ENCODE measurements at places on chromosomes 5 and 9. TPM values are rescaled to one million over a fixed set of nuclear protein-coding genes. Genes with fewer than 3 reads are reported as not detected.

- DNase-seq, result no peak
These were observed 10.1 kb downstream of the TMEM252 start for GRCh38 chr9:68530618-68531017.

DNA sequence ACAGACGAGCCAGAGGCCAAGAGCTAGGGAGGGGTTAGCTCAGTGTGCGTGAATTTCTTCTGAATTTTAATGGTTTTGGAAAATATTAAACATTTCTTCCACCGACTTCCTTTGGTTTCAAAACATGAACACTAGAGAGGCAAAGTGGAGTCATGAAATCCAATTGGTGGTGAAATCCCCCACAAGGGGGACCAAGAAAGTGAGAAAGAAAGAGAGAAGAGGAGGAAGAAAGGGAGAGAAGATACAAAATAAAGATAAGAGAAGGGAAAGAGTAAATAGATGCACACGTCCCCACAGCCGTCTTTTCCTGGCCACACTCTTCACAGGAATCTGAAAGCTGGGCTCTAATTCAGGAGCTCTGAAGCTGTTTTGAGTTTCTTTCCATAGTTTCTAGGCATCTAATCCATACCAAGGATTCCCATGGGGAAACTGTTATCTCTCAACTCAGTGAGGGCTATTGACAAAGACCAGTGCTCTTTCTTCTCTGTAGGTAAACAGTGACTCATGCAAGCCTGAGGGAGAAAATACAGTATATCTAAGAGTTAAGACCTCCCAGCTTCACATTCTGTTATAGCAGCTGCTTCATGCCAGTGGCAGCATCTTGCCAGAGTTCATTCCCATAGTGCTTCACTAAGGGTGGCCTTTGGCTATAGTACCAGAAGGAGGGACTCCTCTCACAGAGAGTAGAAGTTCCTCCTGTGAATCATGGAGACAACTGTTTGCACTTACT is 115.8 kb upstream of the LIFR start:
- DNase-seq, result no peak

- DNase-seq, result no peak
These were observed 820 bp upstream of the NFX1 start for GRCh38 chr9:33289496-33289895.

DNA sequence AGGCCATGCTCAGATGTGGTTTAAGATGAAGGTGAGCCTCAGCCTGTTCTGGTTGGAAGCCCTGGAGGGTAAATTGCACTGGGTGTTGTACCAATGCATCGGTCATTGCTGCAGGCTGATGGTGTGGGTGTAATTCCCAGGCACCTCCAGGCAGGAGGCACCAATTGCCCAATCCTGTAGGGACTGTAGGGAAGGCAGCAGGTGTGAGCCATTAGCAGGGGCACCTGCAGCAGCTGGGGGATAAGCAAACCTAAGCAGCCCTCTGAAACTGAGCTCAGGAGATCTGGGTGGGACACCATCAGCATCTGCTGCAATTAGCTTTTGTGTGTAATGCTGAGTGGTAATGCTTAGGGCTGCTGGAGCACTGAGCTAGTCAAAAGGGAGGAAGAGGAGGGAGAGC is 190.1 kb upstream of the TBC1D2 start:
- DNase-seq, result no peak

- DNase-seq, result no peak
These were observed 5.8 kb upstream of the PLPP1 start for GRCh38 chr5:55540525-55540924.

DNA sequence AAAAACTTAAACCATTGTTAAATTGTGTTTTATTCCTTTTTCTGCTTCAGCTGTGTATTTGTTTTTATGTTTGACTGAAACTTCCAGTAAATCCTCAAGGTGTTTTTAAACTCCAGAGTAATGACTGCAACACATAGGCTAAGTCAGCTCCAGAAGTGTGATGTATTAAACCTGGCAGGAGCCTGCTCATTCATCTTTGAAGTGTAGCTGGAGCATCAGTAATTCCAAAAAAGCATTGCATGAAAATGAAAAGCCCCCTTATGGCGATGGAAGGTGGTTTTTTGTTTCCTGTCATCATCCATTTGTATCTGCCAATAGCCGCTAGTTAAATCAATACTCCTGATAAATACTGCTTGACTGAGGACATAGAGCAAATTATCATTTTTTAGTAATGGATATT is 474.2 kb upstream of the ADAMTS16 start:
- DNase-seq, result no peak

The CAMK2A gene
- not detected for total RNA-seq

The FBP1 gene
- 0.55 TPM for total RNA-seq
